Spleen (tissue), 13 donors: ENCODE measurements at places on chromosomes 11 and 22. TPM values are rescaled to one million over a fixed set of nuclear protein-coding genes. Genes with fewer than 3 reads are reported as not detected.

- H3K36me3 ChIP-seq = no peaks in the 10 kb centered on the region
- peaks cover 47% of the 10 kb centered on the region for H3K4me1 ChIP-seq
- DNase-seq = no peak
These were observed 85.2 kb downstream of the FLI1 start for GRCh38 chr11:128779036-128779435.

- no peak for DNase-seq
- no peak overlapping the region for H3K4me3 ChIP-seq
- H3K27ac ChIP-seq = no peak overlapping the region
- H3K4me1 ChIP-seq = peaks cover 5% of the 10 kb centered on the region
- no peaks in the 10 kb centered on the region for H3K27me3 ChIP-seq
These were observed 37.8 kb downstream of the SLCO2B1 start for GRCh38 chr11:75188671-75189070.

- no peaks in the 10 kb centered on the region for H3K36me3 ChIP-seq
- peak overlapping the region; percentile 70 for H3K27ac ChIP-seq
- DNase-seq = no peak
- no peak overlapping the region for H3K4me3 ChIP-seq
- peaks cover 18% of the 10 kb centered on the region for H3K4me1 ChIP-seq
These were observed 38.1 kb upstream of the ADA2 start for GRCh38 chr22:17257121-17258001.

- no peaks in the 10 kb centered on the region for H3K27me3 ChIP-seq
- no peak for DNase-seq
- peaks cover 50% of the 10 kb centered on the region for H3K4me1 ChIP-seq
These were observed 1.5 kb upstream of the HMOX1 start for GRCh38 chr22:35379146-35379993.

Gene DTX4
- 4.0 TPM for polyA plus RNA-seq

- no peak overlapping the region for H3K4me3 ChIP-seq
- no peak for DNase-seq
- peaks cover 95% of the 10 kb centered on the region for H3K36me3 ChIP-seq
- H3K4me1 ChIP-seq = peaks cover 8% of the 10 kb centered on the region
- no peaks in the 10 kb centered on the region for H3K27me3 ChIP-seq
These were observed 16.5 kb downstream of the CERK start for GRCh38 chr22:46721501-46722085.
